ENCODE measurements at places on chromosomes 11 and 22.
A peak's percentile ranks its signal among the peaks of the same experiment; 100 is the strongest.

DNA sequence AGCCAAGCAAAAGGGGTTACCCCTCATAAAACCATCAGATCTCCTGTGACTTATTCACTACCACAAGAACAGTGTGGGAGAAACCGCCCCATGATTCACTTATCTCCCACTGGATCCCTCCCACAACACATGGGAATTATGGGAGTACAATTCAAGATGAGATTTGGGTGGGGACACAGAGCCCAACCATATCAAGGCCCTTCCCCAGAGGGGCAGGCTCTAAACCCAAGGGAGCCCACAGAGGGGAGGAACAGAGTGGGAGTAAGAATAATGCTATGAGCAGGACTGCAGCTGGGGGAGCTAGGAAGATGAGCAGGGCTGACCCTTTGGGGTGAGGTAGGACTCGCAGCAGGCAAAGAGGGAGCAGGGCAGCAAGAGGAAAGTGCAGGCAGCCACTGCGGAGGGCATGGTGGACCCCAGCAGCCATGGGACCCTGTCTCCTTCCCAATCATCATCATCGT, 59.3 kb downstream of the CD82 start:
- DNase-seq: no peak

GRCh38 chr22:20456064-20456721, 18.6 kb upstream of the SCARF2 start:
- DNase-seq: peak; percentile 76

GRCh38 chr22:36010882-36011281, 17.7 kb downstream of the RBFOX2 start:
- DNase-seq: no peak

DNA sequence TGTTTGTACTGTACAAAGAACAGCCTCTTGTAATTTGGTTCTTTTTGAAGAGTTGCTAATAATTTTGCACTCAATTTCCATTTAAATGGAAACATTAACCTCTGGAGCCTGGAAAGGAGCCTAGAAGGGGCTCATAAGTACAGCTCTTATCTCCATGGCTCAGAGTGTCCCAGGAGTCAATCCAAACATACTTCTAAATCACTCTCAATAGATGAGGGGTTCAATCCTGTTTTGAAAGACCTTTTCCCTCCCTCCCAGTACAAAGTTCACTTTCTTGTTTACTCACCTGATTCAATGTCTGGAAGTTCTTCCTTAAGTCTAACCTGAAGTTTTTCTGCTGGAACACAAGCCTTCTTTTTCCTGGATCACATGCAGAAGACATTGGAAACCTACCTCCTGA, 273.0 kb upstream of the PLET1 start:
- DNase-seq: no peak

GRCh38 chr11:35218956-35219355, 80.0 kb downstream of the CD44 start:
- no peak for DNase-seq
